ENCODE measurements at places on chromosomes 16 and 17. TPM values are rescaled to one million over a fixed set of nuclear protein-coding genes. Genes with fewer than 3 reads are reported as not detected.

Gene UNK
- total RNA-seq = 27.1 TPM

Gene HEATR9
- total RNA-seq = 0.27 TPM

Gene KRT36
- total RNA-seq = not detected

Gene KCNJ18
- total RNA-seq = not detected

Gene GRB7
- total RNA-seq = 0.81 TPM

Gene UMOD
- total RNA-seq = not detected

- no peak overlapping the region for H3K4me3 ChIP-seq
- H3K27me3 ChIP-seq = no peaks in the 10 kb centered on the region
- H3K4me1 ChIP-seq = peaks cover 1% of the 10 kb centered on the region
Measured at GRCh38 chr16:10897134-10897533, 20.1 kb downstream of the CIITA start.

DNA sequence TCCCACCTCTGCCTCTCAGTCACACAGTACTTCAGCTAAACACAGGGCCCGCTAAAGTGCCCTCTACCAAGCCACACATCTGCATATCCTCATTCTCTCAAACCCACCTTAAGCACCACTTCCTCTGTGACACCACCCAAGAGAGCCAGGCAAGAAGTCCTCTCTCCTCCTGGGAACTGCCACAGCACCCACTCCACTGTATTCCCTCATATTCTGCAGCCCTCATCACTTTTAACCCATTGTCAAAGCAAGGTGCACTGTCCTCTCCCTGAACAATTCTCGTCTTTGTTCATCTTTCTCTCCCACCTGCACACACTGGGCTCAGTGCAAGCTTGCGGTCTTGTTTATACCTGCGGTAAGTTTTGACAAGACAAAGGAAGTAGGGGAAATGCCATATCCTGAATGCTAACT is 13.6 kb downstream of the CHD9 start:
- peak; percentile 14 for DNase-seq
- H3K27me3 ChIP-seq = no peaks in the 10 kb centered on the region
- no peak overlapping the region for H3K4me3 ChIP-seq
- H3K27ac ChIP-seq = peak overlapping the region; percentile 33

DNA sequence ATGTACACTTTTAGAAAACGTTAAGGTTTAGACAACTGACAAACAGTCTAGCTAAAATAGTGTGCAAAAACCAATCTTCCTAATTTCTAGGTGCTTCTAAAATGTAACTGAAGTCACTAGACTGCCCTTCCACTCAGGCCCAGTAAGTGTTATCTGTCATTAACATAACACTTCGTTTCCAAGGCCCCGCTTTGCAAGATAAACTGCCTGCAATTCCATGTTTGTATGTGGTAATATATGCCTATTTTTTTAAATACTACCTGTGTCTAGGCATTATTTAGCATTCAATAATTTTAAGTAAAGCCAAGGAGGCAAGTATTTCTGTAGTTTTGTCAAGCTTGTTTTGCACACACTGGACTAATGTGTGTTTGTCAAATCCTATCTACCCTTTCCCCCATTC is 3.2 kb downstream of the USP32 start:
- H3K4me3 ChIP-seq = no peak overlapping the region
- H3K27ac ChIP-seq = no peak overlapping the region
- DNase-seq = no peak
- H3K4me1 ChIP-seq = peaks cover 52% of the 10 kb centered on the region

DNA sequence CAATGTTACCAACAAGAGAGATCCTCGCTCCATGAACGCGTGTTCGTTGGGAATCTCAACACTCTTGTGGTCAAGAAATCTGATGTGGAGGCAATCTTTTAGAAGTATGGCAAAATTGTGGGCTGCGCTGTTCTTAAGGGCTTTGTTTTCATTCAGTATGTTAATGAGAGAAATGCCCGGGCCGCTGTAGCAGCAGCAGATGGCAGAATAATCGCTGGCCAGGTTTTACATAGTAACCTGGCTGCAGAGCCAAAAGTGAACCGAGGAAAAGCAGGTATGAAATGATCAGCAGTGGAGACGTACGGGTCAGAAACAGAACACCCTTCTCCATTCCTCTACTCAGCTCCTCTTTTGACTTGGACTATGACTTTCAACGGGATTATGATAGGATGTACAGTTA is 13.3 kb downstream of the SOCS1 start:
- H3K27me3 ChIP-seq = no peaks in the 10 kb centered on the region
- no peak overlapping the region for H3K27ac ChIP-seq
- peaks cover 25% of the 10 kb centered on the region for H3K4me1 ChIP-seq
- H3K4me3 ChIP-seq = no peak overlapping the region
- DNase-seq = no peak
- peaks cover 13% of the 10 kb centered on the region for H3K36me3 ChIP-seq

- no peak overlapping the region for H3K4me3 ChIP-seq
- no peak overlapping the region for H3K27ac ChIP-seq
- H3K36me3 ChIP-seq = no peaks in the 10 kb centered on the region
- no peak for DNase-seq
- H3K27me3 ChIP-seq = peaks cover 24% of the 10 kb centered on the region
- no peaks in the 10 kb centered on the region for H3K4me1 ChIP-seq
Measured at GRCh38 chr16:71600822-71601221, 23.9 kb upstream of the TAT start.

DNA sequence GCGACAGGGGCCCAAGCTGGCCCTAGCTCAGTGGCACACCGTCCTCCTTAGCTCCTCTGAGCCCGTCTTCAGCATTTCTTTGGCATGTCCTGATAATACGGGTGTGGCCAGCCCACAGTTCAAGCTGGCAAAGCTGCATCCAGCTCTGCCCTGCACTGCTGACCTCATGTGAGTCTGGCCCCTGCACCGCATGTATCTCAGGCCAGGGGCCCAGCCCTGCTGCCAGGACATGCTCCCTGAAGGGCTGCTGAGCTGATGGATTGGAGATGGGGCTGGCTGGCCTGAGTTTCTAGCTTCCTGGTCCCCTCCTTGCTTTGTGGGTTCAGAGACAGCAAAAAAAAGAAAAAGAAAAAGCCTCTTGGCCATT is 2.4 kb downstream of the DOC2B start:
- H3K36me3 ChIP-seq = no peaks in the 10 kb centered on the region
- no peak overlapping the region for H3K27ac ChIP-seq
- DNase-seq = no peak
- peaks cover 29% of the 10 kb centered on the region for H3K27me3 ChIP-seq
- H3K4me3 ChIP-seq = no peak overlapping the region
- H3K4me1 ChIP-seq = peaks cover 5% of the 10 kb centered on the region

GRCh38 chr17:42780851-42781638 is 635 bp downstream of the WNK4 start:
- no peak for DNase-seq
- H3K36me3 ChIP-seq = peaks cover 27% of the 10 kb centered on the region
- no peak overlapping the region for H3K4me3 ChIP-seq
- H3K4me1 ChIP-seq = peaks cover 20% of the 10 kb centered on the region

- no peak overlapping the region for H3K4me3 ChIP-seq
- H3K27me3 ChIP-seq = peaks cover 12% of the 10 kb centered on the region
- no peaks in the 10 kb centered on the region for H3K4me1 ChIP-seq
- H3K36me3 ChIP-seq = no peaks in the 10 kb centered on the region
Measured at GRCh38 chr16:50528820-50529219, 19.4 kb upstream of the NKD1 start.

DNA sequence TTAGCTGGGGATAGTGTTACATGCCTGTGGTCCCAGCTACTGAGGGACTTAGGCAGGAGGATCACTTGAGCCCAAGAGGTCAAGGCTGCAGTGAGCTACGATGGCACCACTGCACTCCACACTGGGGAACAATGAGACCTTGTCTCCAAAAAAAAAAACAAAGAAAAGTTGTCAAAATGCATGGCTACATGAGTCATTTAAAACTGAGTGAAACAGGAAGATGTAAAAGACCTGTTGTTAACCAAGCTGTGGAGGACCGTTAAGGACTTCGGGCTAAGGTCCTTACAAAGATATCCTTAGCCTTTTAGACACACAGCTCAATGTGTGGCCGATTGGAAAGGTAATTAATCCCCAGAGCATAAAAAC is 25.1 kb downstream of the ZP2 start:
- H3K27me3 ChIP-seq = peaks cover 2% of the 10 kb centered on the region
- H3K4me3 ChIP-seq = no peak overlapping the region
- no peak for DNase-seq
- H3K27ac ChIP-seq = no peak overlapping the region

DNA sequence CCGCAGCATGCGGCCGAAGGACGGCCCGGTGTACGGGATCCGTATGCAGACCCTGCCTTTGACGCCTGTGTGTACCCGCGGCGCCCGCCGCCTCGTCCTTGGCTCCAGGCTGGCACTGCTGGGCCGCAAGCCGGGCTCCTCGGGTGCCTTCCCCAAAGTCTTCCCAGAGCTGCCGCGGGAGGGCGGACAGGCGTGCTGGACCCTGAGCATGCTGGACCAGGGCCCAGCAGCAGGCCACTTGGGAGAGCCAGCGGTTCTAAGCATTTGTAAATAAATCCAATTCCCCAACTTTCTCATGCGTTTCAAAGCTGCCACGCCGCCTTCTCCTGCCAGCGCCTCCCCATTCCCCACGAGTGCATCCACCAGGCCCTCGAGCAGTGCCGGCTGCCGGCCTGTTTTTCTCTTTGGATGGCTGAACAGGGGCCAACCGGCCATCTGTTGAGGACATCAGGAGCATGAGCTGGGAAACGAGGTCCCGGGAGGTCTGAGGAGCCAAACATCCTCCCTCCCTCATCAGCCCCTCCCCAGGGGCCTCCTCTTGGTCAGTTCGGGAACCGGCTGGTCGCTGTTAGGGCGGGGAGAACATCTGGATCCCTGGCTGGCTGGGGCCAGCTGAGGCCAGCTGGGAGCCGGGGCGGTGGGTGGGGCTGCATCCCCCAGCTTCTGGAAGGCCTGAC is 20.5 kb upstream of the PABPN1L start:
- H3K36me3 ChIP-seq = no peaks in the 10 kb centered on the region
- no peak for DNase-seq
- peaks cover 5% of the 10 kb centered on the region for H3K4me1 ChIP-seq
- no peak overlapping the region for H3K4me3 ChIP-seq
- no peaks in the 10 kb centered on the region for H3K27me3 ChIP-seq
- no peak overlapping the region for H3K27ac ChIP-seq

- no peak overlapping the region for H3K27ac ChIP-seq
- H3K4me1 ChIP-seq = no peaks in the 10 kb centered on the region
- DNase-seq = no peak
- no peaks in the 10 kb centered on the region for H3K36me3 ChIP-seq
Measured at GRCh38 chr16:22728167-22728836, 85.7 kb upstream of the HS3ST2 start.

Data from activated CD4-positive, alpha-beta T cell treated with anti-CD3 and anti-CD28 coated beads, Interleukin-2, amount 10 ng/mL, durations not matched to agents 7 days and 5 days (primary cell).